ENCODE measurements at places on chromosomes 3 and 15. TPM values are rescaled to one million over a fixed set of nuclear protein-coding genes. Genes with fewer than 3 reads are reported as not detected.

PP2D1 gene
- total RNA-seq, result not detected

DNA sequence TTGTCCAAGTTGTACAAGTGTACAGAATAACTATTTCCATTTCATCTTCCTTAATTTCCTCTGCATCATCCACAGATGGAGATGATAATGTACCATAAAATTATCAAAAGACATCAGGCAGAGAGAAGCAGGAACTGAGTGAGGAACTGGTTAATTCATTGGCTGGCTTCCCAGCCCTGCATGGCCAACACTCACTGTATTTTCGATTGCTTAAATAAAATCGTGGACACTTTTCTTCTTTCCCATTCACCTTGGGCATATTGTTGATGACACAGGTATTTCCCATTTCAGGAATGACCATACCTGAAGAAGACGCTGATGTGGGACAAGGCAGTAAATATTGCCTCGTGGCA, 144.2 kb upstream of the ABHD17C start:
- no peak for DNase-seq
- peak overlapping the region; percentile 69 for H3K27ac ChIP-seq
- H3K27me3 ChIP-seq, result no peaks in the 10 kb centered on the region
- H3K4me1 ChIP-seq, result no peaks in the 10 kb centered on the region
- no peak overlapping the region for H3K4me3 ChIP-seq

GRCh38 chr3:40054568-40055222, 245.3 kb downstream of the MYRIP start:
- DNase-seq, result no peak
- no peaks in the 10 kb centered on the region for H3K36me3 ChIP-seq
- no peak overlapping the region for H3K4me3 ChIP-seq
- H3K27ac ChIP-seq, result no peak overlapping the region
- no peaks in the 10 kb centered on the region for H3K27me3 ChIP-seq

MESP2 gene
- total RNA-seq, result not detected

Data from spinal cord (tissue), 10 donors.